Renal cortex interstitium (tissue), 15 donors: ENCODE measurements at places on chromosomes 2 and 18.

DNA sequence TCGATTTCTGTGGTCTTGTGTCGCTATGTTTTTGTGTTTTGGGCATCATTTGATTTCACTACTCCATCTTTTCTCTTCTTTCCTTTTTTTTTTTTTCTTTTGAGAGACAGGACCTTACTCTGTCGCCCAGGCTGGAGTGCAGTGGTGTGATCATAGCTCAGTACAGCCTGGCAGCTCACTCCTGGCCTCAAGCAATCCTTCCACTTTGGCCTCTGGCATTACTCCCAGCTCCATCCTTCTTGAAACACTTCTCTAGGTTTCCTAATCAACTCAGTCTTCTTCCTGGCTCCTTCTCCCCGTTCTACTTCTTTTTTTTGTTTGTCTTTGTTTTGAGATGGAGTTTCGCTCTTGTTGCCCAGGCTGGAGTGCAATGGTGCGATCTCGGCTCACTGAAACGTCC lies 26.5 kb downstream of the TCF23 start:
- no peak for DNase-seq

GRCh38 chr2:95041060-95041823 lies 15.7 kb downstream of the MAL start:
- no peak for DNase-seq

DNA sequence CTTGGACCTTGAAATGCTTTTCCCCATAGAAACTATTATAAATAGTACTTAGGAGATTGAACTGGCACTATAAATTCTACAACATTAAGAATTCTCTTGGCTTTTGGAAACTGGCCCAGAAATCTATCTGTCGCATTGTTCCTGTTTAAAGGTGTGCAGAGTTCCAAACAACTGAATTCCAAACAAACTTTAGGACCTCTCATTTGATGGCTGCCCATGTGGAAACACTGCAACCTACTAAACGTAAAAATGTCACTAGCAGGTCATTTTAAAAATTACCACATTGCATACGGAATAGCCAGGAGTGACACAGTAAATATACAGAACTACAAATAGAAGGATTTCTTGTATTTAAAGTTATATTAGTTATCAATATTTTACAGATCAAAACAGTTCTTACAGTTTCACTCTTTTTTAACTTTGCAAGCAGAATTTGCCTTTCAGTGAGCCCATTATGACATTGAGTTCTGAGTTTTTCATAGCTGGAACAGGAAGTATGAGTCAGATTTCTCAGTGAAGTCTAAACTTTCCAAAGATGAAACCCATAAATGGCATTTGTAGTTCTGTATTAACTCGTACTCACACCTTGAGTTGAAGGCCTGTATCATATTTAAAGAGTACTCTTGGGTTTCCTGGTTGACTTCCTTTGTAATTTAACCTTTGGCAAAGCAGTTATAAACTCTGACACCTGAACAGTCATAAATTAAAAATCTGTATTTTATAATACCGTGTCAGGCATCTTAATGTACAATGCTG lies 142.3 kb upstream of the BOD1L2 start:
- DNase-seq = no peak

- no peak for DNase-seq
Observed at GRCh38 chr2:227351639-227352038, 26.6 kb downstream of the MFF start.

GRCh38 chr18:77522051-77522675 lies 272.5 kb downstream of the GALR1 start:
- DNase-seq = no peak

DNA sequence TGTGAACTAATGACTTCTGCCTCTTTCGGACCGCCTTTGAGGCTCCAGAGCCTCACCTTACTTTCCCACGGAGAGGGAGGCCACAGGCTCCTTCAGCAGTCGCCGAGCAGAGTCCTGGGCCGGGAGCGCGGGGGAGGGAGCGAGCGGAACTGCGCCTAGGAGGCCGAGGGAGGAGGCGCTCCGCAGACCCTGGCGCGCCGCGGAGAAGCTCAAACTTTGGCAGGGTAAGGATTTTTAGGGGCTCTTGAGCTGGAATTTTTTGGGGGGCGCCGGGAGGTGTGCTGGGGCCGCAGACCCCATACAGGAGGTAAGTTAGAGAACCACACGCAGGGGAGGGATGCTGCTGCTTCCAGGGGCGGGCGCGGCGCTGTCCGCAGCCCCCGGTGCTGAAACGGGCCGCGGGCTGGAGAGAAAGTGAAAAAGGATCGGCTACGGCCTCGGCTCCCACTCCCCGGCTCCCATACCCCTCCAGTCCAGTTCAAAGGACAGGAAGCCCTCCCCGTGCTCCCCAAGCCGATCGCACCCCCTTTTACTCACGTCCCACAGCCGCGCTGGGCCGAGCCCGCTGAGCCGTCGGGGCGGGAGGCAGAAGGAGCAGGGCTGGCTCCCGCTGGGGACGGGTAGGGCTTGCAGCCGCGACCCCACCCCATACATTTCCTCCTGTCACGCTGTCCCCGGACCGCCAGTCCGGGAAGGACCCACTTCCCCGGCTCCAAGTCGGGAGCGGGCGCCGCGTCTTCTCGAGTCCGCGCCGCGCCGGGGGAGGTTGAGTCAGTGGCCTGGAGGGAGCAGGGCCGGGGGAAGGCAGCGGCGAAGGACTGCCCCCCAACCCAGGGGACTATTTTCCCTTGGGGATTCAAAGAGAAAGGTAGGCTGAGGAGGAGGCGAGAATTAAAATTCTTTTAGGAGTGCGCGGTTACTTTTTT lies at the start of gene CNGA3:
Gene CNGA3 (plus strand): TSS at position 146 of the 926 bp plus-strand sequence. CDS start 23,520 bp downstream, outside the sequence.
- peak; percentile 51 for DNase-seq

DNA sequence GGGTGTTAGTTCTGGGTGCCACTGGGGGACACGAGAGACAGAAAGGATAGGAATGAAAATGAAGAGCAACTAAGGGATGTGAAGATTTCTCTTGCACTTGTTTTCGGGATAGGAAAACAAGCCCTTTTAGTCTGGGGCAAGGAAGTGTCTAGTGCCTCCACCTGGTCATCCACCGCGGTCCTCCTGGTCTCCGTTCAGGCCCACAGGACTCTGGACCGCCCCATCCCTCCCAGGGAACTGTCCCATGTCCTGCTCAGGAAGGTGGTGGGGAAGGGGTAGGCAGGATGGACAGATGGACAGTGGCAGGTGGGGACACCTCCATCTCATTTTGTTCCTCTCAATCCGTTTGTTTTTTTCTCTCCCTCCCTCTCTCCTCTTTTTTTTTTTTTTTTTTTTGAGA lies 45.9 kb downstream of the AGAP1 start:
- no peak for DNase-seq

DNA sequence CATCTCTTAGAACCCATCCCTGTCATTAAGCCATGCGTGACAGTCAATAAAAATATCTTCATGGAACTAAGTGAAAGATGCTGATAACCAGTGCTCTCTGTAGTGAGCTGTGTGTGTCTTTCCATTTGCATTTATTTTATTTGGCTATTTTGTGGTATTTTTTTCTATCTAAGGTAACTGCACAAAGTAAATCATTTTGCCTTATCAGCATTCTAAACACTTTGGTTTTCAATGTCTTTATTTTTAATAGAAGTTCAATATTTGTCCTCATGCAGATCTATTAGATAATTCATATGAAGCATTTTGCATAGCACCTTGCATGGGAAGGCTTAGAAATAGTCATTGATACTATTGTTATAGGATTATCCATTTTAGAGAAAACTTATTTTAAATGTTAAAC lies 163.6 kb upstream of the TANK start:
- DNase-seq = no peak

DNA sequence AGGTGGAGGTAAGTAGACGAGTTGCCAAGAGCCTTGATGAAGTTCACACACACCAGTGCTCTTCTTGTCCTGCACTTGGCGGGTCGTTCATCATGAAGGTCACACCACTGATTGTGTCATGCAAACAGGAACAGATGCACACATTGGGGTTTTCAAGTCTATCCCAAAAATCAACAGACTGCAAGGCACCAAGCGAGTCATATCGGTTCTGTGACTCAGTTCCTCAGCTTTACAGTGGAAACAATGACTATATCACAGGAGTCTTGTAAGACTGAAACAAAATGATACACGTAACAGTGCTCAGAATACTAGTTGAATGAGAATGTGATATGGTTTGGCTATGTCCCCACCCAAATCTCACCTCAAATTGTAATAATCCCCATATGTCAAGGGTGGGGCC lies 526.9 kb upstream of the ID2 start:
- DNase-seq = no peak

GRCh38 chr2:226999661-227000060 lies 163.8 kb downstream of the RHBDD1 start:
- DNase-seq = no peak

DNA sequence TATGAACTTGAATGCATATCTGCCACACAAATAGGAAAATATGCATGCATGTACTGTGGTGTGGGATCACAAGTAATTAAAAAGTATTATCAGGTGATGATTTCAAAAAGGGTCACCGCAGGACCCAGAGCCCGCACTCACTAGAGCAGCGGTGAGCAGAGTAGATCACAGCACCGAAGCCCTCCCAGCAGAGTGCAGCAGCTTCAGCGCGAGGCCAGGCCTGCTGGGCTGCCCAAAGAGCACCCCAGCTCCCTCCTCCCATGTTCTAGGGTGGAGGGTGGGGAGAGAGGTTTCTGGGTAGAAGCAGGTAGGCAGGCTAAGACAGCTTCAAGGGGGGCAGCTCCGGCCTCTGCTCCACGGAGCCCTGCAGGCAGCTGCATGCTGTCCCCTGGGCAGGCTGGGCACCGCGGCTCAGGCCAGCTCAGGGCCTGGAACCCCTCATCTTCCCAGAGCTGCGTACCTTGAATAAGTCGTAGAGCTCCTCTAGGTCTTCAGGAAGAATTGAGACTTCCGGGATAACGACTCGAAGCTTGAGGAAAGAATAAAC lies 24.9 kb downstream of the RPL31 start:
- no peak for DNase-seq

DNA sequence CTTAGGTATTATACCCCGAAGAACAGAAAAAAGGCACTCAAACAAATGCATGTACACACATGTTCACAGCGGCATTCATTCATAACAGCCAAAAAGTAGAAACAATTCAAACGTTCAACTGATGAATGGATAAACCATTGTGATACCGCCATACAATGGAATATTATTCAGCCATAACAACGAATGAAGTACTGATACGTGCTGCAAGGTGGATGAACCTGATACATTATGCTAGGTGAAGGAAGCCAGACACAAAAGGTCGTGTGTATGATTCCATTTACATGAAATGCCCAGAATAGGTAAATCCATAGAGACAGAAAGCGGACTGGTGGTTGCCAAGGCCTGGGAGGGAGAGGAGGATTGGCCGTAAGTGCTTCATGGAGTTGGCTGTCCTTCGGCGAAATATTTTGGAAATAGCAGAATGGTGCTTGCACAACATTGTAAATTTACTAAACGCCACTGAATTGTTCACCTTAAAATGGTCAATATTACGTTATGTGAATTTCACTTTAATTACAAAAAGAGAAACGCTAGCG lies 750 bp upstream of the RMP24 start:
- DNase-seq = peak; percentile 15

DNA sequence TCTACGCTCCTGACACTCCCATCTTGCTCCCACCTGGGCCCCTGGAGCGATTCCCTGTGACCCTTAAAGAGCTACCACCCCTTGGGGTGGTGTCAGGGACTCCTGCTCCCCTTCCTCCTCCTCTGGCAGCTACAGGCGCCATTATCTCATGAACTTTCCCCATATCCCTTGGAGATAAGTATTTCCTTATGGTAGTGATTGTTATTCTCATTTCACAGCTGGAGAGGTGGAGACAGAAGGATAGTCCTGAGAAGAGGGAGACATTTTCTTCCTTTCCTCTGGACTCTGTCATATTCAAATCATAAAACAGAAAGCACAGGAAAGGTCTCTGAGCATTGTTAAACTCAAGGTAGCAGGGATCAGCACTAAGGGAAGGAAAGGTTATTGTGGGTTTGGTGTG lies 34.6 kb downstream of the RDH14 start:
- DNase-seq = no peak

- no peak for DNase-seq
Observed at GRCh38 chr18:51952844-51953243, 387.2 kb upstream of the DCC start.

DNA sequence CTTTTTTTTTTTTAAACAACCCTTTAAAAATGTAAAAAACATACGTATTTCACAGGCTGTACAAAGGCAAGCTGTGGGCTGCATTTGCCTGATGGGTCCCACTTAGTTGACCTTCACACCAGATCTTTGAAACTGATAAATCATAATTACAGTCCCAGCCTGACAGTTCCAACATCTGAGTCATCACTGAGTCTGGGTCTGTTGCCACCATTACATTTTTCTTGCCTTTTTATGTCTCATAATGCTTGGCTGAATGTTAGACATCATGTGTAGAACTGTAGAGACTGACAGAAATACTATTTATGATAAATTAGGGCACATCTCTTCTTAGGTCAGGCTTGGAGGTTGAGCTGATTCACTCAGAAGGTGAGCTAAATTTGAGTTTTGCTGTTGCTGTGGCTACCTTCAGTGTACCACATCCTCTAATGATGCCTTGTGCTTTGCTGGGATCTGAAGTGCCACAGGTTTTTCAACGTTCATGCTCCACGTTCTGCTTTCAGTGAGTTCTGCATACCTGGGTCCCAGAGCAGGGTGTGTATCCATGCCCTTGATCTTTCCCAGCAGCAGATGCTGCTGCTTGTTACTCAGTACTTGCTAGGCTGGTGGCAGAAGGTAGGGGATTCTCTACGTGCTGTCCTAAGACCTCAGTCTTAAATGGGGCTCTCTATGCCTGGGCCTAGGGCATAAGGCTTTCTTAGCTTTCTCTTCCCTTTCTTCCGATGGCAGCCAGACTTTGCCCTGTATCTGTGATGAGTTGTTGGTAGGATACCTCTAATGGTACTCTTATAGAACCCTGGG lies 160.6 kb upstream of the SMAD7 start:
- DNase-seq = no peak

GRCh38 chr18:54119524-54120019 lies 104.9 kb downstream of the MBD2 start:
- DNase-seq = peak; percentile 42

GRCh38 chr2:223169830-223170605 lies 118.0 kb downstream of the KCNE4 start:
- no peak for DNase-seq

DNA sequence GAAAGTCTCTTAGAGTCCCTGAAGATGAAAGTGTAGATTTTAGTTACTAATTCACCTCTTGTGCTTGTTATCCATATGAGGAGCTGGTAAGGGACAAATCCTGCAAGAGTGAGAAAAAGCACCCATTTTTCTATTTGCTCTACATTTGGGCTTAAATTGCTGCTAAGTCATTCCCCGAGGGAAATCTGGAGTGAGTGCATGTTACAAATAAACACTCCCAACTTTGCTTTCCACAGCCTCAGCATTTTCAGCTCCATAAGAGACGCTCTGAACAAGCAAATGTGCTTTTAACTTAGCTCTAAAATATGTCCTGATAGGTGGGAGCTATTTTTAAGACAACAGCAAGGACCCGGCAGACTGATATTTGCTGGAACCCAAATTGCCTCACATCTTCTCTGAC lies 126.7 kb downstream of the DPP10 start:
- no peak for DNase-seq

DNA sequence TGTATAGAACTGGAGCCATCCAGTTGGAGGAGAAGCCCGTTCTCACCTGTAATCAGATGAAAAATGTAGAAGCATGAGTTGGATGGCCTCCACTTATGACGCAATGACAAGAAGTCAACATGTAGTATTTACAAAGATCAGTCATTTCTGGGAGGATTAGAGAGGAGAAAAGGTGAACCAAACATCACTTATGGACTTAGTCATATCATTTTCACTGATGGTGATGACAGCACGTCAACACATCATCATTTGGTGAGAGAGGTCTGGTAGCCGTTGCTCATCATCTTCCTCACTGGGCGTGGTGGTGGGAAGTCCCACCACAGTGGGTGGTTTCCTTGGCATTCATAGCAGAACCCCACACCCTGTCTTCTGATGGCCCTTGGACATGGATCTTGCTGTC lies 264.2 kb upstream of the EPAS1 start:
- DNase-seq = no peak
